CD4-positive, alpha-beta T cell treated with Interleukin-15 for 1 hour (primary cell): ENCODE measurements at places on chromosomes 7 and 10.

DNA sequence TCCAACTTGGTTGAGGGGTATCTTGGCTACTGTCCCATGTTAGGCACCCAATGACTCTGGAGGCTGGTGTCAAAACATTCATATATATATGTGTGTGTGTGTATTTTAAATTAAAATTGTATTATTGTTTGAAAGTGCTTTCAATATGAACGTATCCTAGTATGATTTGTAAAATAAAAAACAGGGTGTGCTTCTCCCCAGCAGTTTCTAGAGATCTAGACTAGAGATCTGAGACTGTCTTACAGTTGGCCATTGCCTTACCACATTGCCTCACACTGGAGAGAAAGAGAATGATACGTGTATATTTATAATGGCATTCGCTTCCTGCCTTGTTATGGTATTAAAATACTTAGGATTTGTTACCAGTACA is 1.2 kb downstream of the BAG3 start:
- no peak for DNase-seq

GRCh38 chr7:135210888-135211178 is 493 bp downstream of the WDR91 start:
- no peak for DNase-seq

- DNase-seq: peak; percentile 13
These were observed 38.1 kb downstream of the PPIF start for GRCh38 chr10:79385392-79385795.

GRCh38 chr10:114928818-114929217 is 9.2 kb upstream of the TRUB1 start:
- DNase-seq: no peak

DNA sequence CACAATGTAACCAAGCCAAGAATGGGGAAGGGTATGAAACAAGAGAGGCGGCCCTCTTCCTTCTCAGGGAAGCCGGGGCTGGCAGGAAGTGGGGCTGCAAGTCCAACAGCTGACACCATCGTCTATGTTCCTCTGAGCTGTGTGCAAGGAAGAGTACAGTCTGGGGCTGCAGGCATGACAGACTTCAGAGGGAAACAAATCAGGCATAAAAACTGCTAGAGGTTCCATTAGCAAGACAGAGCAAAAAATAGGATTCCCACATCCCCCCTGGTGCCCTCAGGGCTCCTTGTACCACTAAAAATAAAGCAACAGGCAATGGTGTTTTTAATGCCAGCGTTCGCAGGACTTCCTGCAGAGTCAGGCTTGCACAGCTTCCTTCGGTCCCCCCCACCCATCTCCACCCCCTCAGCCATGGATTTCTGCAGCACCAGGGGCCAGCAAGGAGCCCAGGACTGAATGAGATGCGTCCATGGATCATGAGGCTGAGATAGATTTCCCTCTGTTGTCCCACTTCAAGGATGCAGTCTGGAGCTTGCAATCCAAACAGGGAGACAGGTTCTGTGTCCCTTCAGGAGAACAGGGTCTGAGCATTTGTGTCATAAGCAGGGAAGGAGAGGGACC is 34.6 kb downstream of the KCNMA1 start:
- DNase-seq: no peak

GRCh38 chr7:97081521-97082300 is 35.8 kb upstream of the SDHAF3 start:
- no peak for DNase-seq

- no peak for DNase-seq
These were observed 28.4 kb downstream of the BBS9 start for GRCh38 chr7:33157781-33158180.

GRCh38 chr7:37251222-37251621 is 197.4 kb downstream of the ELMO1 start:
- DNase-seq: no peak

DNA sequence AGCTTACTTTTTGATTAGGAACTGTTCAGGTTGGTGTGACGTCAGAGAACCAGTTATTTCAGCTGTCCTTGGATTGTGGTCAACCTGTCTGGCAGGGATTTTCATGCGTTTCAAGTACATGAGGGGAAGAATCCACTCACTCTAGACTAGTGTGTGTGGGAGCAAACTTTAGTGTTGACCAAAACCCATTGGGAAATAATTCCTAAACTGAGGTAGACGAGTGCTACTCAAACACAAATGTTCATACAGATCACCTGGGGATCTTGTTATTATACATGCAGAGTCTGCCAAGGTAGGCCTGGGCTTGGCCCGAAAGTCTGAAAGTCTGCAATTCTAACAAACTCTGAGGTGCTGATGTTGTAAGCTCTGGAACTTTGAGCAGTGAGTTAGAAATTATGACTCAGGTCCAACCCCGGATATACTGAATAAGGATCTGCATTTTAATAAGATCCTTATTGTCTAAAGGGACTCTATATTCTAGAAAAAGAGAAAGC is 111.1 kb upstream of the CREB5 start:
- no peak for DNase-seq

- no peak for DNase-seq
These were observed 132.1 kb downstream of the MACC1 start for GRCh38 chr7:20085086-20085485.

- DNase-seq: no peak
These were observed 6.4 kb upstream of the FXYD4 start for GRCh38 chr10:43365001-43365400.

DNA sequence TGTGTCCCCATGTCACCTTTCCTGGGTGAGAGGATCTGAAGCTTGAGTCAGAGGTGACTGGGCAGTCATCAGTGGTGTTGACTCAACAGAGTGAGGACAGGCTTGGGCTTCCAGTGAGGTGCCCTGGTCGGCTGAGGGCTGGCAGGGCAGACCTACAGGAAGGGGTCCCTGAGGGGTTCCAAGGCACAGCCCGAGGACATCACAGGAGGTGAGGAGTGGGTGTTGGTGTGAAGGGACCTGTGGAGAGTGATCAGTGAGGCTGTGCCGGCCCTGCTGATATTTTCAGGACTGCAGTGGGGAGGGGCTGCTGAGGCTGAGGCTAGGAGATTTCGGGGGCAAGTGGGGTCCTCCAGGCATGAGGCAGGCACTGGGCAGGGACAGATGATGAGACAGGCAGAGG is 545.5 kb downstream of the TCERG1L start:
- DNase-seq: no peak

GRCh38 chr7:138032186-138032585 is 30.3 kb upstream of the CREB3L2 start:
- no peak for DNase-seq

GRCh38 chr7:90473814-90474213 is 4.4 kb downstream of the PTTG1IP2 start:
- DNase-seq: no peak

DNA sequence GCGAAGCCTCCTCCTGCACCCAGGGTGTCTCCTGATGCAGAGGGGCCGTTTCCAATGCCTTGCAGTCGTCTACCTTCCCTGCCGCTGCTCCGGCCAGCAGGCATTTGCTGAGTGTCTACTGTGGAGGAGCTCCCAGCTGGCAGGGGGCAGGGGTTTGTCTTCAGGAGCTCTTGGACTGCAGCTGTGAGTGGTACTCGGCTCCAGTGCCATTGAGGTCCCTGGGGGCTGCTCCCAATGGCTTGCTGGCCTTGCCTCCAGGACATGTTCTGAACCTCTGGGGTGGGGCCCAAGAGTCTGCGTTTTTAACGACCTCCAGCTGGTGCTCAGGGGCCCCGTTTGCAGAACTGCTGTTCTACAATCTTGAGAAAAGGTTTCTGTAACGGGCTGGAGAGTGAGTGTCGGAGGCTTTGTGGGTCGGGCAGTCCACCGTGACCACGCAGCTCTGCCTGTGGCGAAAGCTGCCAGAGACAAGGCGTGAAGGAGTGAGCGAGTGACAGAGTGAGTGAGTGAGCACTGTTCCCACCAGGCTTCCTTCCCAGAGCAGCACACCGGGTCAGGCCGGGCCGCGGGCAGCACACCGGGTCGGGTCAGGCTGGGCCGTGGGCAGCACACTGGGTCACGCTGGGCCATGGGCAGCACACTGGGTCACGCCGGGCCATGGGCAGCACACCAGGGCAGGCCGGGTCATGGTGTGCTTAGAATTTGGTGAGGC is 520.2 kb downstream of the PTPRN2 start:
- DNase-seq: no peak

- no peak for DNase-seq
These were observed 159.7 kb downstream of the CELF2 start for GRCh38 chr10:11177381-11177780.

DNA sequence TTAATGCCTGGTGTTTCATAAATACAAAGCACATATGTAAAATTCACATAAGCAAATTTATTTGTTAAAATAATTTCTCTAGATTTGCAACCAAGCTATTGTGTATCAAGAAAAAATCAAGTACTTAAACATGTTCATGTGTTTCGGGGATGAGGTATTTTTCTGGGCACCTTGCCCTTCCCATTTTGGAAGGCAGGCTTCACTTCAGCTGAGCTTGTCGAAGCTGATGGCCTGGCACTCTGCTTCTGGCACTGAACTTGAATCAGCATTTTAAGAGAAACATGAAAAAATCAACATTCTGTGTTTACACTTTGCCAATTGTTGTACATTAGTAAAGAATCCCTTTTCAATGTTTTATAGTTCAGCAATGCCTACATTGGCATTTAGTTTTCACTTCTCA is 179.1 kb upstream of the STEAP4 start:
- no peak for DNase-seq

DNA sequence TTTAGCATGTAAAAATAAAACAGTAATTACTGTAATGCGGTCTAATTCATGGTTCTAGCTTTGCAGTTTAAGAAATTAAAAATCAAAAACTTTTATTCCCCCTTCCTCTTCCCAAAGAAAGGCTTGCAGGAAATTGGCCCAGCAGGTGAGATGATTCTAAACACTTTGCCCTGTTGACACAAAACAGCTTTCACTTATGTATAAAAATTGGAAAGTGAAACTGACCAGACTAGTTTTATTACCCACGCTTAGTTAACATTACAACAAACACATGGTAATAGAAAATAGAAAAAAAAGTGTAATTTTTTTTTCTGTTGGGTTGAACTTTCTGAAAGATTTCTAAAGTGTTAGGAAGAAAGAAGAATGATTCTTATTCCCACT is 1.2 kb upstream of the CCDC6 start:
- DNase-seq: no peak

- DNase-seq: no peak
These were observed 33.7 kb downstream of the RBM28 start for GRCh38 chr7:128309976-128310375.

- DNase-seq: no peak
These were observed 131.4 kb downstream of the VIPR2 start for GRCh38 chr7:159013181-159013690.

GRCh38 chr7:93476491-93477344 is 97.8 kb downstream of the CALCR start:
- no peak for DNase-seq

- no peak for DNase-seq
These were observed 77.5 kb downstream of the SEPTIN7 start for GRCh38 chr7:35878351-35878750.

GRCh38 chr10:6778992-6779701 is 199.1 kb upstream of the PRKCQ start:
- no peak for DNase-seq

DNA sequence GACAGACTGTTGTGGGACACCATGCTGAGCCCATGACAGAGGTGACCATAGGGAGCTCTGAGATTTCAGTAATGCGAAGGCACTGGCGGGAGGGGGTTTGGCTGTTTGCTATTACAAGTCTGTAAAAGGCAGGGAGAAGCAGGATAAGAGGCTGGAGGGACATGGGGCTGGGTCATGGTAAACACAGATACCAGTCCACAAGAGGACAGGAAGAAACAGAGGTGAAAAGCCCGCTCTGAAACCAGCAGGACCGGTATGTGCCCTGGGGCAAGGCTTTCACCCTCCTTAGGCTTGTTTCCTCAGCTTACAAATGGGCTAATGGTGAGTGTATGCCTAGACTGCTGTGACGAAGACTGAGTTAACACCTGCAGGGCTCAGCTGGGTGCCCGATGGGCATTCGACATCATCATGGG is 34.1 kb downstream of the ANXA11 start:
- DNase-seq: no peak

GRCh38 chr10:26269754-26270153 is 53.2 kb downstream of the GAD2 start:
- no peak for DNase-seq

GRCh38 chr7:143346018-143346417 is 16.5 kb downstream of the FAM131B start:
- DNase-seq: no peak

DNA sequence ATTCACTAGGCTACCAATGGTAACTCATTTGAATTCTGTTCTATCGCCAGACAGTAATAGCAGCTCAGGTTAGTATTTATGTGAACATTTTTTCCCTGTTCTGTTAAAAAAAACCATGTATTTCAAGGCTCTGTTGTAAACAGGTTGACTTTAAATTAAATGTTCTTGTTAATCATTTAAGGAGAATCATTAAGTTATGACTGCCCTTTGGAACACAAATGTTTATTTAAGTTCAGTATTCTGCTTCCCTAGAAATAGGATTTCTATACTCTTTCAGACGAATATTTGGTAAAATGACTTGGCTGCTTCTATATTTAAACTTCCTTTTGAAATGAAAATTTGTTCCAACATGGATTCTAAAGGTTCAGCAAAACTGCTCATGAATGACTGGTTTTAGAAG is 13.1 kb upstream of the CROT start:
- DNase-seq: no peak

DNA sequence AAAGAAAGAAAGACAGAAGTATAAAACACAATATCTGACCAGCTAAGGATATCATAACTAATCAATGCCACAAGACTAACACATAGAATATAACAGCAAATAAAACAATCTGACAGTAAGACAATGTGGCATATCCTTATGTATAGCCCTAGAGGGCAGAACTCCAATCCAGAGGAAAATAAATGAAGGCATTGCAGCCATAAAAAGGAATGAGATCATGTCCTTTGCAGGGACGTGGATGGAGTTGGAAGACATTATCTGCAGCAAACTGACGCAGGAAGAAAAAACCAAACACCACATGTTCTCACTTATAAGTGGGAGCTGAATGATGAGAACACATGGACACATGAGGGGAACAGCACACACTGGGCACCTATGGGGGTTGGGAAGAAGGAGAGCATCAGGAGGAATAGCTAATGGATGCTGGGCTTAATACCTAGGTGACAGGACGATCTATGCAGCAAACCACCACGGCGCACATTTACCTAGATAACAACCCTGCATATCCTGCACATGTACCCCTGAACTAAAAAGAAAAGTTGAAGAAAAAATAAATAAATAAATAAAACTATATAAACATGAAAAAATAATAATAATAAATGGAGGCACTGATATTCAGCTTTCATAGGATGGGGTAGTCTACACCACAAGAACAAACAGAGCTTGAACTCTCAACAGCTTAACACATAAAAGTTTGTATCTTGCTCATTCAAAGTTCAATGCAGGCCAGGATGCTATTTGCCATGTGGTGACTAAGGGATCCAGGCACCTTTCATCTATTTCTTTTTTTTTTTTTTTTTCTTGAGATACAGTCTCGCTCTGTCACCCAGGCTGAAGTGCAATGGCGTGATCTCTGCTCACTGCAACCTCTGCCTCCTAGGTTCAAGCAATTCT is 66.1 kb upstream of the KAT6B start:
- no peak for DNase-seq
